Stimulated activated CD8-positive, alpha-beta memory T cell treated with anti-CD3 and anti-CD28 coated beads, Interleukin-15, amount 100 ng/mL, for 1 hour (primary cell): ENCODE measurements at places on chromosomes 2 and 18.

- no peak for DNase-seq
Measured at GRCh38 chr2:190589008-190589407, 54.5 kb upstream of the NEMP2 start.

- DNase-seq: no peak
Measured at GRCh38 chr2:54512663-54513362, 56.7 kb downstream of the SPTBN1 start.

DNA sequence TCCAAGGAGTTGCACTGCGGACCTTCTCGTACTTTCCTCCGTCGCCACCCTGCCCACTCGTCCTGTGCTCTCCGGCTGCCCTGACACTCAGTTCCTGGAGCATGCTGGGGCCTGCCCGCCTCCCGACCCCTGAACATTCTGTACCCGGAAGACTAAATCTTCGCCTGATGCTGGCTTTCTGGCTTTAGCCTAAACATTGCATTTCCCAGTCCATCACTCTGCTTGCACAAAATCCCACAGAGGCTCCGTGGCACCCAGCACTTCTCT, 550 bp upstream of the SFXN5 start:
- DNase-seq: no peak

DNA sequence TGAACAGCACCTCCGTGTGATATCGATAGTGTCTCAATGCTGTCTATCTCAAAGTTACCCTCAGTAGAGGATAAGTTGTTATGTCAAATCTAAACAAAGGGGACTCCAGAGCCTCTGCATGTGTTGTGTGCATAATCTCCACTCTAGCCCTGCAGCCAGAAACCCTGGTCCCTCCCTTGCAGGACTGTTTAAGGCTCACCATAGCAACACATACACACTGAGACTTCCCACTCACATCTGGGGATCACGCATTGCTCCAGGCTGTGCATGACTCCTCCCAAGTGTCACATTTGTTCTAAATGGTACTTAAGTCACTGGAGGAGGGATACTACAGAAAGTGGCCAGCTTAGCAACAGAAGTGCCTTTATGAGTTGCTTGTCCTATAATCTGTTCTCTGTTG, 258.6 kb upstream of the CRIM1 start:
- no peak for DNase-seq

DNA sequence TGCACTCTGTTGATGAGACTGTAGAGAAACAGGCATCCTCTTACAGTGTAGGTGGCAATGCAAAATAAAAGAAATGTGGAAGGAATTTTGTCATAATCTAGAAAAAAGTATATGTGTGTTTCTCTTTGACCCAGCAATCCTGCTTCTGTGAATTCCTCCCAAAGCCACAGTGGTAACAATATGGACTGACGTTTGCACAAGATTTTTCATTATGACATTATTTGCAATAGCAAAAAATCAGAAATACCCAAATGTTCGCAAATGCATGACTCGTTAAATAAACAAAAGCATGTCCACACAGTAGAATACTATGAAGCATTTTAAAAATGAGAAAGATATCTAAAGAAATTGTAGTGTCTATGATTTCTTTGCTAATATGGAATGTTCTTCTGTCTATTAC, 255.2 kb upstream of the NRP2 start:
- DNase-seq: no peak

- DNase-seq: no peak
Measured at GRCh38 chr2:127615511-127616166, 30.3 kb upstream of the GPR17 start.
